ENCODE measurements at places on chromosomes 4 and X. TPM values are rescaled to one million over a fixed set of nuclear protein-coding genes. Genes with fewer than 3 reads are reported as not detected.

PCDH7 gene
- total RNA-seq: 3.8 TPM

ACE2 gene
- not detected for total RNA-seq

HSFX4 gene
- total RNA-seq: not detected

ATP1B4 gene
- not detected for total RNA-seq

MAGEB1 gene
- not detected for total RNA-seq

DNA sequence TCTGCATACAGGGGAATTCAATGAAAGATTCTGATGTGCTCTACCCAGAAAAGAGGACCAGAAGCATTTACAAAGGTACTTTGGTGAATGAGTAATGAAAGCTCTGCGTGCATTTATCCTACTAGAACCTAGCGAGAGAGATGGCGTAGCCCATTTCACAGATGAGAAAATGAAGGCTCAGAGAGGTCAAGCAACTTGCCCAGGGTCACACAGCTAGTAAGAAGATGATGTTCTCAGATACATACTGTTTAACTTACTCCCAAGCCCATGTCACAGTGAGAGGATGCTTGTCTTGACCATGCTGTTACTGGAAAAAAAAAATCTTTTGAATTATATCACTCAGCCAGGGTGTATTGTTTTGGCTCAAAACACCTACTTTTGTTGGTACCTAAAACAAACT lies 317.3 kb downstream of the LDB2 start:
- H3K27me3 ChIP-seq: no peaks in the 10 kb centered on the region
- no peak overlapping the region for H3K4me3 ChIP-seq
- no peaks in the 10 kb centered on the region for H3K36me3 ChIP-seq
- DNase-seq: no peak
- peaks cover 25% of the 10 kb centered on the region for H3K4me1 ChIP-seq
- H3K27ac ChIP-seq: no peak overlapping the region

DNA sequence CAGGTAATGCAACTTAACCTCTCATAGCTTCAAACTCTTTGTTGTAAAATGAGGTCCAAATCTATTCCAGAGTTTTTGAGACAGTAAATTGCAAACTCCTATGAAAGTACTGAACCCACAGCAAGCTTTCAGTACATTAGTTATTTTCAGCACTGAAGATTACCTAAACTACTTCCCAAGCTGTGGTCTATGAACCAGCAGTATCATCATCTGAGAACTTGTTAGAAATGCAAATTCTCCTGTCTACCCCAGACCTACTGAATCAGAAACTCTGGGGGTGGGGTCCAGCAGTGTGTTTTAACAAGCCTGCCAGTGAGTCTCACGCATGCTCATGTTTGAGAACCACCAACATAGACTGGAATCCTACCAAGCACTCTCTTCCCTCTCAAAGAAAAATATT lies 5.7 kb upstream of the CASP6 start:
- peaks cover 8% of the 10 kb centered on the region for H3K36me3 ChIP-seq
- no peak overlapping the region for H3K27ac ChIP-seq
- H3K4me1 ChIP-seq: no peaks in the 10 kb centered on the region
- H3K4me3 ChIP-seq: no peak overlapping the region
- no peaks in the 10 kb centered on the region for H3K27me3 ChIP-seq

- peaks cover 53% of the 10 kb centered on the region for H3K27me3 ChIP-seq
- peak within 1 kb of the TSS; percentile 39 for H3K4me3 ChIP-seq
- no peaks in the 10 kb centered on the region for H3K36me3 ChIP-seq
- no peaks in the 10 kb centered on the region for H3K4me1 ChIP-seq
- no peak for DNase-seq
Measured at GRCh38 chr4:42152507-42153504, at the start of gene BEND4. Gene BEND4 (minus strand): TSS chr4:42152655. CDS start chr4:42152143, 512 bp downstream.

DNA sequence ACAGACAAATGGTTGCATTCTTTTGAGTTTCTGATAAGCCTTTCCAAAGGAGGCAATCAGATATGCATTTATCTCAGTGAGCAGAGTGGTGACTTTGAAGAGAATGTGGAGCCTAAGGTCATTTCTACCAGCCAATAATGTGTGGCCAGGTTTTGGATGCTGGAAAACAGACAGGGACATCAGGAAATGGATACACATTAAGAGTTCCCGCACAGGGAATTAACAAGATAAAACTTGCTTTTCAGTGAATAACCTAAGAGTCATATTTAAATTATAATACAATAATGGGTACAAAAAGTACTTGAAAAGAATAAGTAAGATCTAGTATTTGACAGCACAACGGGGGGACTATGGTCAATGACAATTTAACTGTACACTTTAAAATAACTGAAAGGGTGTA lies 492.3 kb upstream of the FAM241A start:
- no peak for DNase-seq
- no peaks in the 10 kb centered on the region for H3K4me1 ChIP-seq
- no peak overlapping the region for H3K27ac ChIP-seq
- peaks cover 6% of the 10 kb centered on the region for H3K27me3 ChIP-seq
- H3K36me3 ChIP-seq: no peaks in the 10 kb centered on the region

- H3K27ac ChIP-seq: no peak overlapping the region
- H3K4me3 ChIP-seq: no peak overlapping the region
- no peaks in the 10 kb centered on the region for H3K4me1 ChIP-seq
- no peaks in the 10 kb centered on the region for H3K27me3 ChIP-seq
- H3K36me3 ChIP-seq: no peaks in the 10 kb centered on the region
- DNase-seq: no peak
Measured at GRCh38 chr4:148998719-148999118, 556.5 kb upstream of the NR3C2 start.

GRCh38 chrX:2314831-2315365 lies 185.9 kb downstream of the DHRSX start:
- H3K4me1 ChIP-seq: no peaks in the 10 kb centered on the region
- no peak overlapping the region for H3K27ac ChIP-seq
- H3K4me3 ChIP-seq: no peak overlapping the region
- no peaks in the 10 kb centered on the region for H3K27me3 ChIP-seq
- no peak for DNase-seq

DNA sequence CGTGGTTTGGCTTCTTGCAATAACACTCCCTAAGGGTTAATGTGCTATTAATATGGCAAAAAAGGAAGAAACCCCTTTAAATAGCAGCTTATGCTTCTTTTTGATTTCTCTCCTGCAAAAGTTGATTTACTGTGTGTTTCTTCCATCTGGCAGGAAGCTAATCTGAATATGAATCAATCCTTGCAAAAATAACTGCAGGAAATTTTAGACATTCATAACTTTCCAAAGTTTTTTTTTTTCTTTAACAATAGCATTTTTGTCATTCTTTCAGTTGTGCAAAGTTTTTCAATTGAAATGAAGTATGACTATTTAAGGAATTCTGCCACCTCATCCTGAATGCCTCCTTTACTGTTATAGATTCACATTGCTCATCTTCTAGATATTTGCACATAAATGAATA lies 115.6 kb downstream of the SPANXA1 start:
- H3K27me3 ChIP-seq: no peaks in the 10 kb centered on the region
- H3K36me3 ChIP-seq: no peaks in the 10 kb centered on the region
- no peak for DNase-seq

DNA sequence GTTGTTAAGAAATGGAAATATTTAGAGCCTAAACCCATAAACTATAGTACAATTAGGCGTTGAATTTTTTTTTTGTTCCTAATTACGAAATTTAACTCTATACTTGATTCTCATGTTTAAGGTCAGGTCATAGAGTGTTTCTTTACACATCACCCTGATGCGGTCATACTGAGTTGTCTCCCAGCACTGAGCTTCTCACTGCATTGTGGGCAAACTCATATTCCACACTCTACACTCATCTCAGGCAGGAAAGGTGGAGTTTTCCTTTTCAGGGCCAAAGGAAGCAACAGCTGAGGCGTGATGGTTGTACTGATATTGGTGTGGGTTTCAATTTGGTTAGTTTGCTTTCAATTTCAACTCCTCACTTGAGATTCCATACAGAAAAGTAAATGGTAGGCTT lies 75.4 kb downstream of the FAT4 start:
- no peaks in the 10 kb centered on the region for H3K36me3 ChIP-seq
- H3K27ac ChIP-seq: peak overlapping the region; percentile 67
- no peaks in the 10 kb centered on the region for H3K27me3 ChIP-seq
- peak overlapping the region; percentile 33 for H3K4me3 ChIP-seq
- H3K4me1 ChIP-seq: peaks cover 50% of the 10 kb centered on the region
- peak; percentile 59 for DNase-seq

DNA sequence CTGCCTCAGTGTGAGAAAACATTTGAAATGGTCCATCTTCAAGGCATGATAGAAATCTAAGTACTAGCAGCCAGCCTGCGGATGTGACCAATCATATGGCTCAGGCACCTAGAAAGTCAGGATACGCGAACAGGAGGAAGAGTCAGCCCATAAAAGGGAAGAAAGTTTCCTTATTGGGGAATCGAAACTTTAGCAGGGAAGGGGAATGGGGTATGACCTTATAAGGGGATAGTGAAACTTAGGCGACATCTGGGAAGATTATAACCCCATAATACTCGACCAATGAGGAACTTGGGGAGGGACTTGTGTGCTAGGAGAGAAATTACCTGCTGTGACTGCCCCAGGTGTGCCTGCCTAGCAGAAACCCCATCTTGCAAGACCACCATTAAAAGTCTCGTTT lies 26.2 kb upstream of the PYURF start:
- H3K4me3 ChIP-seq: no peak overlapping the region
- no peaks in the 10 kb centered on the region for H3K27me3 ChIP-seq
- no peak for DNase-seq
- H3K27ac ChIP-seq: no peak overlapping the region
- no peaks in the 10 kb centered on the region for H3K36me3 ChIP-seq

GRCh38 chr4:38468339-38468866 lies 195.6 kb upstream of the KLF3 start:
- H3K4me3 ChIP-seq: no peak overlapping the region
- no peaks in the 10 kb centered on the region for H3K27me3 ChIP-seq
- H3K27ac ChIP-seq: no peak overlapping the region
- peak; percentile 22 for DNase-seq
- no peaks in the 10 kb centered on the region for H3K4me1 ChIP-seq
